ENCODE measurements at places on chromosomes 7 and 10. TPM values are rescaled to one million over a fixed set of nuclear protein-coding genes. Genes with fewer than 3 reads are reported as not detected.

The PRSS1 gene
- total RNA-seq: not detected

The HACD1 gene
- 64.4 TPM for total RNA-seq

The PDE6C gene
- total RNA-seq: not detected

The DNAJB9 gene
- 10.9 TPM for total RNA-seq

The WEE2 gene
- total RNA-seq: 0.03 TPM

The AS3MT gene
- total RNA-seq: 3.5 TPM

The HSPB1 gene
- 1,196 TPM for total RNA-seq

The GPR37 gene
- total RNA-seq: 0.36 TPM

The HOGA1 gene
- 0.76 TPM for total RNA-seq

The TMEM229A gene
- not detected for total RNA-seq

The CALCR gene
- total RNA-seq: not detected

The FAM180A gene
- not detected for total RNA-seq
